ENCODE measurements at places on chromosomes 1 and 21. TPM values are rescaled to one million over a fixed set of nuclear protein-coding genes. Genes with fewer than 3 reads are reported as not detected.

The KLHDC9 gene
- 17.6 TPM for polyA plus RNA-seq

The LEPROT gene
- polyA plus RNA-seq: 165 TPM

The CYP4A22 gene
- 6.6 TPM for polyA plus RNA-seq

The C8B gene
- not detected for polyA plus RNA-seq

The CYP4Z1 gene
- polyA plus RNA-seq: 0.24 TPM

The TBX19 gene
- 2.1 TPM for polyA plus RNA-seq

The PRELP gene
- polyA plus RNA-seq: 3.2 TPM

The HSD11B1 gene
- 0.29 TPM for polyA plus RNA-seq

The GFI1 gene
- 0.26 TPM for polyA plus RNA-seq

The ADORA3 gene
- 0.89 TPM for polyA plus RNA-seq

The ZYG11A gene
- polyA plus RNA-seq: 0.17 TPM

The RAP1A gene
- 85.1 TPM for polyA plus RNA-seq

The SPATC1L gene
- polyA plus RNA-seq: 11.4 TPM

The F5 gene
- 2.3 TPM for polyA plus RNA-seq

DNA sequence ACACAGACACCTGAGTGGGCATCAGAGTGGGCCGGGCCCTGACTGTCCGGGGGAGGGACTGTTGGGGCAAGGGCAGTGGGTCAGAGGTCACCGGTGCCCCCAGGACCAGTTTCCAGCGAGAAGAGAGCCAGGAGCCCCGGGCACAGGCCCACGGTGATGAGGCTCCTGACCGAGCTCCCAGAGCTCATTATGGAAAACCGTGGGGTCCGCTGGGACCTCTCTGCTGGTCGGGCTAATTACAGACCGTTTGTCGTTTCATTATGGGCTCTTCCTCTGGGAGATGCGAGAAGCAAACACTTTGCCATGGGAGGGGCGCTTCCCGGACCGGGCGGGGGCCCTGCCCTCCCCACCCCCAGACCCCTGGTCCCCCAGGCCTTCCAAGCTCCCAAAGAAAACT lies 12.0 kb upstream of the TTLL10 start:
- no peak for DNase-seq

DNA sequence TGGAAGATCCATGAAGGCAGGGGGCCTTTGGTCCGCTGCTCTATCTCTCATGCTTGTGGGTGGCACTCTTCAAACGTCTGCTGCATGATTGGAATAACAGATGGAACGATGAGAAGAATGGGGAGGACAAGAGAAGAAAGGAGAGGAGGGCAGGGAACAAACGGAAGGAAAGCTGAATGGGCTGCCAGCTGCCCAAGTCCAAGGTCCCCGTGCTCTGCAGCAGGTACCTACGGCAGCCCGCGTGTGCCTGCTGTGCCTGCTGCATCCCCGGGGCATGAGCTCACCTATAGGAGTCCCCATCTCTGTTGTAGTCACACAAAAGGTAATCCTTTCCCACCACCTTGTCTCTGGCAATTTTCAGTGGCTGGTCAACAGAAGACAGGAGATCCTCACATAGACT lies 73.1 kb downstream of the SLC66A1 start:
- DNase-seq: no peak

GRCh38 chr1:16226490-16227179 lies 10.3 kb downstream of the CPLANE2 start:
- no peak for DNase-seq

- no peak for DNase-seq
Observed at GRCh38 chr1:109802136-109802900, 38.6 kb upstream of the EPS8L3 start.

DNA sequence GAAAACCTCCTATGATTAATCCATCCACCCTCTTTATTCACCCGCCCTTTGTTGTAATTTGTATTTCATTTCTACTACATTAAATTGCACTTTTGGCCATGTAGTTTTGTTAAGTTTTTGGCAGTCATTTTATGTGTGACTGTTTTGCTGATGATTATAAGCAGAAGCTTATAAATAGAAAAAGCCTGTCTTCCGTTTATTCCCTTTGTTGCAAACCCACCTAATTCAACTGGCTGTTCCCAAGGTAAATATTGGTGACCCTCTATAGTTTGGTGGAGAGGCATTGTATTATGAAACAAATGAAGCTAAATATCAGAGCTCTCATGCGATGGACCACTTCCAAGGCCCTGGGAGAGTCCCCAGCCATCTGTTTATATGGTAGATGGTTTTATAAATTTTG lies 36.7 kb upstream of the IGSF3 start:
- no peak for DNase-seq

- no peak for DNase-seq
Observed at GRCh38 chr1:17802164-17802563, 47.0 kb downstream of the ACTL8 start.

- no peak for DNase-seq
Observed at GRCh38 chr21:39807738-39808137, 59.5 kb upstream of the PCP4 start.

GRCh38 chr1:168830562-168830961 lies 101.6 kb upstream of the DPT start:
- DNase-seq: no peak

DNA sequence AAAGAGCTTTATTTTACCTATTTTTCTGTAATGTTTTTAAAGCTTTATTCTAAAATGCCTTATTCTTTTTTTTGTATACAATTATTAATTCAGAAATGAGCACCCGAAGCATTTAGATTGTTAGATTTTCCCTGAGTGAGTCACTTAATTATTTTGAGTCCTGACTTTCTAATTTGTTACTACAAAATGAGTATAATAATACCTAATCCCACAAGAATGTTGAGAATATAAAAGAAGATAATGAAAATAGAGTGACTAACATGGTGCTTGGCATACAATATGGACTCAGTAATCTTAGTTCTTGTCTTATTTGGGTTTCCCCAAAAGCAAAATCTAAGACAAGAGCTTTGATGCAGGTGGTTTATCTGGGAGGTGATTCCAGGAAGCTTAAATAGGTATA lies 142.2 kb downstream of the LHX8 start:
- DNase-seq: no peak

- DNase-seq: peak; percentile 75
Observed at GRCh38 chr1:234862944-234863515, 253.1 kb upstream of the IRF2BP2 start.

GRCh38 chr1:19029191-19030085 lies 73.0 kb upstream of the IFFO2 start:
- DNase-seq: no peak

DNA sequence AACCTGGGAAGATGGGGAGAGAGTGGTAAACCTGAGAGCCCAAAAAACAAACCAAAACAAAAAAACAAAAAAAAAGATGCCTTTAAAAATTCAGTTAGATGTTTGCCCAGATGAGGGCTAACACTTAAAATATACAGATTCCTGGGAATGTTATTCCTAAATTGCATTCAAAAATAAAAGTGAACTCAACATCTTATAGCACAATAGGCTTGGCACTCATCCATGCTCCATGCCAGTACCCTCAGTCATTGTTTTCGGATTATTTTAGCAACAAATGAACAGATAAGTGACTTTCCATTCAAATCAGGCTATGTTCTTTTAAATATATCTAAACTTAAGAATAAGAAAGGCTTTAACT lies 3.7 kb downstream of the ATP1A1 start:
- DNase-seq: no peak

- DNase-seq: no peak
Observed at GRCh38 chr21:45381036-45381787, 23.8 kb upstream of the COL18A1 start.

DNA sequence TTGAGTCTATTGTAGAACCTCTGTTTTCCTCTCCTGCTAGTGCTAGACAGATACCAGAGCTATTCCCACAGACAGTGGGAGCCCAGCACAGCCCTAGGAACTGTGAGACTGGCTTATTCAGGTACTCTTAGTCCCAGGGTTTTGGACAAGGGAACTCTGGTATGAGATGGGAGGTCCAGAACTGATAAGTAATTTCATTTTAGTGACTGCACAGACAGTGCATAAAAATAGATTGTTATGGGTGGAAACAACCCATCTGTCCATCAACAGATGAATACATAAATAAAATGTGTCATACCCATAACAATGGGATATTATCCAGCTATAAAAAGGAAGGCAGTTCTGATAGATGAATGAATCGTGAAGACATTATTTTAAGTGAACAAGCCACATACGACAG lies 9.0 kb downstream of the EPS8L3 start:
- no peak for DNase-seq

DNA sequence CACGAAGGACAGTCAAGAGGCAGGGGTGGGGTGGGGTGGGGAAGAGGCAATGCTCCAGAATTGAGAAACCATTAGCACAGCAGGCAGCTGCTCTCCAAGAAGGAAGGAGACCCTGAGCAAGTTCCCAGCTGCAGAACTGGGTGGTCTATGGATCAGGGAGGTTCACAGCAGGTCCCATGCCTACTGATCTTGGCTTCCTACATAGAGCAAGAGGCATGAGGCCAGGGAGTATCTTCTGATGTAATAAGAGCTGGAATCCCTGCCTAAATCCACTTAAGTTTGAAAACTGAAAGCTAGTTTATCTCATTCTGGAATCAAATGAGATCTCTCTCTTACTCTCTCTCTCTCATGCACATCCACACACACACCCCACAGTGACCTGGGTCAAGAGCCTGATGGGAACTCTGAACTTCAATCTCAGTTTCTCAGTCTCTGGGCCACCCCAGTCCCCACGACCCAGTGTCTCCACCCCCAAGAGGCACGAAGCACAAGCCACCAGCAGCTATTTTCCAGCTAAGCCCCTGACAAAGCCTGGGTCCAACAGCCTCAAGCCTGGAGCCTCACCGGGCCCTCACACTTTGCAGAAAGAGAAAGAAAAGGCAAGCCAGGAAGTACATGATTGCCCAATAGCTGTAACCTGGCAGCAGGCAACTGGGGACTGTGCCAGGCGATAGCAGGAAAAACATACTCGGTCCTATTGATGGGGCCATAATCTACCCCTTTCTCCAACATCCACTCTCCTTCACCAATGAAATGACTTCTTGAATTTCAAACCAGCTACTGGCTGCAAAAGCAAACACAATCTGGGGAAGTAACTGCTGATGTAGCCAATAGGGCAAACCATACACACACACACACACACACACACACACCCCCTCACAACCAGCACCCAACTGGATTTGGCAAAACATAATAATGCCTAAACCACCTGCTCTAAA lies 2.2 kb downstream of the NUAK2 start:
- DNase-seq: no peak

DNA sequence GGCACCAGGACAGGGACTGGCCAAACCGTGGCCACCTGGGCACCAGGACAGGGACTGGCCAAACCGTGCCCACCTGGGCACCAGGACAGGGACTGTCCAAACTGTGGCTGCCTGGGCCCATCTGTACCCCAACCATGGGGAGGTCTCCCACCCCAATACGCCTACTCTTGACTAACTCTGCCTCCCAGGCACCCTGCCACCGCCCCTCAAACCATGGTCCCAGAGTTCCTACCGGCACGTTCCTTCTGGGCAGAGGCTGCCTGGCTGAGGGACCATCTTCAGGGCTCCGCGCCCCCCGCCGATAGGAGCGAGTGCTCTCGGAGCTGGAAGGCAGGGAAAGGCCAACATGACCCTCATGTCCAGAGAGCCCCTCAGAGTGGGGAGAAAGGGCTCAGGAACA lies 6.3 kb upstream of the TCEA3 start:
- DNase-seq: no peak

GRCh38 chr1:57819893-57820292 lies 396.0 kb upstream of the DAB1 start:
- DNase-seq: no peak

DNA sequence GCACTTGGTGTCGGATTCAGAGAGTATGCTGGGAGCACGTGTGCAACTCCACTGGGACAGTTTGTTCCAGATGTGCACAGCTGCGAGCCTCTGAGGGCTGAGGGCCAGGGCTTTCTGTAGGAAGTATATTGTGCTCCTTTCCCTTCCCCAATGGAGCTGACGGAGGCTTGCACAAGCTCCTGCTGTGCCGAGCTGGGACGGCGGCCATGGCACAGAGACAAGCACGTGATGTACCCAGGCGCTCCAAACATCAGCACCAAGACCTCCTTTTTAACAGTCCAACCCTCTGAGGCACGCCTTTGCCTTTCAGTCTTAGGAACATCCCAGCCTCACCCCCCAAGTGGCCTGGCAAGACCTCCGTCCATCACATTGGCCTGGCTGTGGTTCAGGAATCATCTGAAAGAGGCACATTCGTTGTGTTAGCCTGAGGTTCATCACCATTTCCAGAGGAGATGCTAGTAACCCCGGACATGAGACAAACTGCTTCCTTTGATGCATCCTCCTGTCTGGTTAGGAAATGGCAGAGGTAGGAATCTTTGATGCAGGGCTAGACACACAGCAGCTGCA lies 339.2 kb upstream of the KAZN start:
- DNase-seq: no peak

GRCh38 chr1:3533067-3534048 lies 78.0 kb downstream of the MEGF6 start:
- DNase-seq: no peak

GRCh38 chr21:44626262-44626661 lies 631 bp upstream of the KRTAP10-9 start:
- DNase-seq: no peak

GRCh38 chr21:45224189-45224938 lies 63.3 kb downstream of the POFUT2 start:
- no peak for DNase-seq

DNA sequence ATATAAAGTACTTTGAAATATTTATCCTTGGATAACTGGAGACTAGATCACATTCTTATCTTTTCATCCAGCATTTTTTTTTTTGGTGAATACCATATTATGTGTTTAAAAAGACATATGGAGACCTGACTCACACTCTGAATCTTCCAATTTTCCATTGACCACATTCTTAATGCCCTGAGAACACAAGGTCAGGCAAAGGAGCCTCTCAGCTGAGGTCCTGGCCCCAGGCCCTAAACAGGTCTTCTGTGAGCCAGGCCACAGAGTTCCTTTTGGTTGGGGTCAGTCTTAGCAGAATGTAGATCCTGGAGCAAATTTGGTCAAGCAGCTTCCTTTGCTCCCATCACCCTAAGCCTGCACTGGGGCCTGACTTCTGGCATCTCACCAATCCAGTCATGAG lies 390.1 kb upstream of the ST6GALNAC5 start:
- no peak for DNase-seq

GRCh38 chr1:168427051-168427450 lies 116.7 kb downstream of the XCL2 start:
- DNase-seq: no peak

DNA sequence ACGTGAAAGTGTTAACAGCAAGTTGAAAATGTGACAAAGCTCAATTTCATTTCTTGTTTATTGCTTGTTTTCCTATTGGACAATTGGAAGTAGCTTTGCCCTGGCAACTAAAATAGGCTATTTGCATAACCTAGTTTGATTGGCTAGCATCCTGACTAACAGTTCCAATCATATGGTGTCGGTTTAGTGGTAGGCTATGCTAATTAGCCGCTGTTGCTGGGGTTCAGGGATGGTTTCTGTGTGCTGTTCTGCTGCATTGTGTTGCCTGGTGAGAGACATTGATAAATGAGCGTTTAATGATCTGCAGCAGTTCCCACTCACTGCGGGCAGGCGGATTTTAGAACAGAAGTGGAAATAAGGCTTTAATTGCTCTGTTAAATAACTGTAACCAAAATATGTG lies 68.5 kb downstream of the DYRK1A start:
- DNase-seq: peak; percentile 87

GRCh38 chr1:204093421-204093717 lies 20.5 kb downstream of the SOX13 start:
- no peak for DNase-seq

- no peak for DNase-seq
Observed at GRCh38 chr1:87673748-87674147, 345.1 kb downstream of the LMO4 start.

Measured in right renal cortex interstitium (tissue), 3 donors.